ENCODE measurements at places on chromosomes 5 and 9.

DNA sequence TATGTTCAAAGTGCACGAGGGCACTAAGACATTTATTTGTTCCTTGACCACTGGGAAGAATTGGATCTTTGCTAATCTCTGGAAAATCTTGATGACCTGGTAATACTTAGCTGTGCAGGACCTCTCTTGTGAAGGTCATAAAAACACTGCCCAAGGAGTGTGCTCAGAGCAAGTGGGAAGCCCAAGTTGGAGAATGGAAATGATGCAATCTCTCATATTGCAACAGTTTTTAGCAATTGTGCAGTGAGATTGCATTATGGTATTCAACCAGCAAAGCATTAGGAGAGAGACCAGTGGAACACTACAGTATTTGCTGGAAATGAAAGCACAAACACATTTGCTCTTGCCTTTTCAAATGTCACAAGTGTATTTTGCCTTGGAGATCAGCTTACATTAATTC is 34.5 kb downstream of the TXNDC8 start:
- DNase-seq = no peak

DNA sequence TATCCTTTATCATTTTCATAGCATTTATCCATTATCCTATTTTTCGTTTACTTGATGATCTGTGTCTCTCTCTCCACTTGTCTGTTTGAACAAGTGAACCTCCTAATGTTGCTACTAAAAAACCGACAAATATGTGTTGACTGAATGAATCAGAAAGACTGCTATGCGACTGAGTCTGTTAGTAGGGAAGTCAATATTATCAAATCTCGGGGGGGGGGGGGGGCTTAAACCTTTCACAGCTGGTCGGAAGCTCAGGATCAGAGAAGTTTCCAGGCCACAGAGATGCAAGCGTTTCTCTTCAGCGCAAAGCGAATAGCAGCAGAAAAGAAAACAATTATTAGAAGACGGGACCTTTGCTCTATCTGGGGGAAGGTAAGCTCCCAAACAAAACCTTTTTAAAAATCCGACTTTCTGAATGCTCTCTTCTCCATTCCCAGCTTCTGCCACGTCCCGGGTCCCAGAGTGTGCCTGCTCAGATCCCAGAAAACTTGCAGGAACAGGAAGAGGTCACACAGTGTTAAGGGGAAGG is 412 bp downstream of the RIOK2 start:
- DNase-seq = no peak

GRCh38 chr5:82312373-82312856 is 34.3 kb upstream of the RPS23 start:
- DNase-seq = peak; percentile 63

DNA sequence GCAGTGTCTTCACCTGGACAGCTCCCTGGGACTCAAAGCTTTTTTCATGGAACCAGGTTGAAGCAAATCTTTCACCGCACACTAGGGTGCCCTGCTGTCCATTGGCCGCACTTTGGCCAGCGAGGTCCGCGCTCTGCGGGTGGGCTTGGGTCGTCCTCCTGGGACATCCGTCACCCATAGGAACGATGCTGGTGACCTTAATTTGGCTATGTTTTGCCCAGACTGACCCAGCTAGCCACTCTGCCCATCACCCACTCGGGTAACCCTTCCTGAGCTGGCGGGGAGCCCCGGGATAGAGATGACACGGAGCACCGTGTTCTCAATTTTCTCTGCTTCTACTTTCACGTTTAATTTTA is 25.9 kb downstream of the ZDHHC11B start:
- DNase-seq = no peak

DNA sequence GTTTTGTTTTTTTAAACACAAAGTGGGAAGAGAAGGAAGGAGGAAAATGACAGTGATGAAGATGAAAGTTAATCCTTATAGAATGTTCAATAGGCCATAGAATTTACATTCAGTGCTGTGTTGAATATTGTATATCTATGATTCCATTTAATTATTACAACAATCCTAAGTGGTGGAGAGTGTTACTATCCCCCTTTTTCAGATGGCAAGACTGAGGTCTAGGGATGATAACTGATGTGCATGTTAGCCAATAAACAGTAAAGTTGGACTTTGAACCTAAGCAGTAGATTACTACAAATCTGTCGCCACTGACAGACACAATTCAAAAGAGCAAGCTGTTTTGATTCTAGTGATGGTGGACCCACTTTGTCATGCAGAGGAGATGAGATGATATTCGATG is 237.9 kb downstream of the ARHGAP26 start:
- no peak for DNase-seq

DNA sequence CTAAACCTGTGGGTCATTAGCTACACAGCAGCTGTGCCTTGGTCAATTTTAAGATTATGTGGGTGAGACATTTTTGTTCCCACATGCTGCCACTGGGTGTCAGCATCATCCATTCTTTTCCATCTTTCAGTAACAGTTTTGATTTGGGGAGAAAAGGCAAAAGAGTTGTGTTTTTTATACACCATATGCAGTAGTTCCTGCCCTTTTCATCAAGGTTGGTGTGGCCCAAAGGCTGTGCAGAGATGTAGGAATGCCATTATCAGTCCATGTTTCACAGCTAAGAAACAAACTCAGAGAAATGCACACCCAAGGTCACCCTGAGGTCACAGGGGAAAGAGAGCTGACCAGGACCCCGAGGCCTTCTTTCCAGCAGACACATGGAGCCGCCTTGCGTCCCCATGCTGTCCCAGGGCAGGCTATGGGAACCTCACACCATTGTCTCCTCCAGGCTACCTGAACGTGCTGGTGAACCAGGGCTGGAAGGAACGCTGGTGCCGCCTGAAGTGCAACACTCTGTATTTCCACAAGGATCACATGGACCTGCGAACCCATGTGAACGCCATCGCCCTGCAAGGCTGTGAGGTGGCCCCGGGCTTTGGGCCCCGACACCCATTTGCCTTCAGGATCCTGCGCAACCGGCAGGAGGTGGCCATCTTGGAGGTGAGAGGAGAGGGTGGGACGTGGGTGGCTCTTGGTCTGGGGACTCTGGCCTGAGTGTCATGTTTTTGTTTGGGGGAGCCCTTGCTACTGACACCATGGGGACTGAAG is 27.8 kb upstream of the GRPEL2 start:
- no peak for DNase-seq

DNA sequence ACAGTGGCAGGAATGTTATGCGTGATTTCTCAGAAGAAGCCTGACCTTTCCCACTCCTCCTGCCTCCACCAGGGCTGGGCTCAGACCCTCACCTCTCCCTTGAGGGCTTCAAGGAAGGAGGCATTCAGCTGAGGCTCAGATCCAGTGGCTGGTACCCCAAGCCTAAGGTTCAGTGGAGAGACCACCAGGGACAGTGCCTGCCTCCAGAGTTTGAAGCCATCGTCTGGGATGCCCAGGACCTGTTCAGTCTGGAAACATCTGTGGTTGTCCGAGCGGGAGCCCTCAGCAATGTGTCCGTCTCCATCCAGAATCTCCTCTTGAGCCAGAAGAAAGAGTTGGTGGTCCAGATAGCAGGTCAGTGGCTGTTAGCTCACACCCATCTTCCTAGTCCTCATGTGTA is 9.9 kb downstream of the BTNL9 start:
- DNase-seq = no peak

GRCh38 chr9:95626885-95627558 is 110.3 kb upstream of the PTCH1 start:
- peak; percentile 55 for DNase-seq

GRCh38 chr9:98791608-98792490 is 4.5 kb downstream of the ANKS6 start:
- no peak for DNase-seq

DNA sequence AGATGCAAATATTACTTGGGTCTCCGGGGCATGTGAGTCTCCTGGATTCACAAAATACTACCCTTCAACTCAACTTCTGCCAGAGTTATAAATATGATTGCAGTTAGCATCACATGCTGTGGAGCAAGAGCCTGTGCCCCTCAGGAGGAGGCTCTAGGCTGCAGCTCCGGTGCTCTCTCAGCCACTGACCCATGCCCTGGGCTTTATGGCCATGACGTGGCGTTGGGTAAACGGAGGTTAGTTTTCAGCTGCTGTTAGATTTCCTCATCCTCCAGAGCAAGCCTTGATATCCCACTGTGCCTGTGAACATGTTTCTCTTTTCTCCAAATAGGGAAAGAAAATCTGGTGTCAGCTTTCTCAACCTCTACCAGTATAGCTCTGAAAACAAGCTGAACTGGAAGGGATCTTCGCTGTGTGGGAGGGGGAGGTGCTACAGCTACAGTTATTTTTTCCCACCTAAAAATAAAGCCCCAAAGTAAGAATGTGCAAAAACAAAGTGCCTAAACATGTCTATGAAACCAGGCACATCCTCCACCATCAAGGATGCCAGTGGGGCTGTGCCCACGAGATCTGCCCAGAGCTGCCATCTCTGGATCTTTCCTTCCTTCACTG is 124.4 kb upstream of the GPR151 start:
- DNase-seq = no peak

- DNase-seq = no peak
These were observed 41.8 kb downstream of the FGF1 start for GRCh38 chr5:142644127-142644526.

- DNase-seq = no peak
These were observed 12.7 kb upstream of the DAB2 start for GRCh38 chr5:39437467-39437866.

DNA sequence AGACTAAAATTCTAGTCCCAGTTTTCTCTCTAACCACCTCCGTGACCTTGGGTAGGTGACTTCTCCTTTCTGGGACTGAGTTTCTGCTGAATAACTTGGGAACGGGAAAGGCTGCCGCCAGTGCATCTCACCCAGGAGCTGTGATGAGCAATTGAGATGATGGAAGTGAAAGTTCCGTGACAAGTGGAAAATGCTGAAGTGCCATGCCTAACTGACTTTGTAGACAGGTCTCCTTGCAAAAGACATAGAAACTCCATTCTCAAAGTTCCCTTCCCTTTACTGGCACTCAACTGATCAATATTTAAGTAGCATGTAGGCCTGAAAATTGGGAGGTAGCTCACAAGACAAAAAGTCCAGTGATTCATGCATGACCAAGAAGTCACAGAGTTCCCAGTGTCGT is 6.3 kb upstream of the ADAM19 start:
- DNase-seq = no peak

Data from activated T-cell treated with anti-CD3 and anti-CD28 coated beads, Interleukin-2, amount 50 U/mL, for 48 hours (primary cell).